ENCODE measurements at places on chromosomes 1 and 21.

DNA sequence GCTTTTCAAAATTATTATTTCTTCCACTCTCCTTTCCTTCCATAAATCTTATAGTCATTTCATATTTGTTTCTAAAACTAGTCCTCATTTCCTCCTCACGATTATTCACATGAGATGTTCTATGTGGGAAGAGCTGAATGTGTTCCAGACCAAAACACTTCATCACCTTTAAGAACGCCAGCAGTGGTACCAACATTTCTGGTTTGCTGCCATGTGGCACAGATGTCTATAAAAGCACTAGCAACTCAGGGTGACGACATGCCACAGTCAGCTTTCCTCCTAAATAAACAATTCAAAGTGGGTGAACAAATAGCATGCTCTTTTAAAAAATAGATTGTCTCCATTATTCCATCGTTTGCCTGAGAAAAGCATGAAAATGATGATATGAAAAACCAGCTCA lies 1217.8 kb upstream of the ADGRL2 start:
- DNase-seq: no peak

GRCh38 chr1:161763522-161764098 lies 2.5 kb upstream of the ATF6 start:
- no peak for DNase-seq

GRCh38 chr21:31455506-31455905 lies 111.4 kb upstream of the TIAM1 start:
- DNase-seq: peak; percentile 76

DNA sequence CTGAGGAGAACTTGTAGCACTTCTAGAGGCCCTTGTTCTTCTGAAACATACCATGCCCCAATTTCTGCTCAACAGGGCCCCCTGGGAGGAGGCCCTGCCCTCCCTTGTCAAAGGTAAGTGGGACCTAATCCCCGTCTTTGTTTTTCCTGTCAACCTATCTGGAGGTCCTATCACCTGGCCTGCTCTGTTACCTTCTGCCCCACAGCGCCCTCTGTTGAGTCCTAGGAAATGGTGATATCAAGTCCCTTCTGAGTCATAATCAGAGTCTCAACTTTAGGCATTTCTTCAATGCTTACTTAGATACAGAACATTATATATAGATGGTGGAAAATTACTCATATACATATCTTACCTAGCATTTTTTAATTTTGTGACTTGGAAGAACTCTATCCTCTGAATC lies 28.2 kb upstream of the FCRL4 start:
- DNase-seq: no peak

GRCh38 chr1:232518349-232518748 lies 111.6 kb downstream of the SIPA1L2 start:
- DNase-seq: no peak

DNA sequence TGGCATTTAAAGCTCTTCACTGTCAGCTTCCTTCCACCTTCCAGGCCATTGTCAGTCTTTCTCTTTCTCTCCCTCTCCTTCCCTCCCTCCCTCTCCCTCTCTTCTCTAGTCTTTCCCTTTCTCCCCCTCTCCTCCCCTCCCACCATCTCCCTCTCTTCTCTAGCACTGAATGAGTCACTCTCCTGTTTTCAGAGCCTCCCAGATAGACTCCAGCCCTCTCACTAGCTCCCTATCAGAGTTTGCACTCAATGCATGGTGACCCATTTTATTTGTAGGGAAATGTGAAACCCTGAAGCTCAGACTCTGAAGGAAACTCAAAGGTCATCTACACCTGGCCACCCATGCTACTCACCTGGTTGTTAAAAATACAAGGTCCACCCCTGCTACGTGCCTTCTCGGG lies 4.4 kb upstream of the MATN1 start:
- no peak for DNase-seq

DNA sequence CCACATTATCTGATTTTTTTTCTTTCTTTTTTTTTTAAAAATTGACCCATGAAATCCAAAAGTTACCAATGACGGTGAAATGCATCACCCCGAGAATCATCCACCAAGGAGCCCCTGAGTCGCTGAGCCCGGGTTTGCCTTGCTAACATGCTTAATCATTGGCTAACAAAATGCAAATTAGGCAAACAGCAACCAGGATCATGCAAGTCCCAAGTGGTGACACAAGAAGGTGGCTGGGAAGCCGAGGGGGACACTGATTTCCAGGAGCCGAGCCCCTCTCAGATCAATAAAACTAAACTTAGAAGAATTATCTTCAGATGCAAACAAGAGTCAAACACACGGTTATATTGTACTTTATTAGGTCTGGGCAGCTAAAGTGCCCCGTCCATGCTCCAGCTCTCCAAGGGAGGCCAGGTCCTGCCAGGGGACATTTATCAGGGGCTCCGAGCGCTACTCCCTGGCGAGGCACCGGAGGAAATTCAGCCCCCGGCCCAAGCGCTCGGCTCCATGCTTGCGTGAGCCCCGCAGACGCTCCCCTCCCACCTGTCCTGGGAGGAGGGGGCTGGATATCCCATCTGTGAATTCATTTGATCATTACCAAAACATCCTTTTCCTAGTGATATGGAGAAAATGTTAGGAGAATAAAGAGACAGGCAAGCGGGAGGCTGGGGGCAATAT lies 154.1 kb downstream of the NPHP4 start:
- DNase-seq: no peak

GRCh38 chr21:36125512-36126207 lies 9.2 kb upstream of the CBR3 start:
- peak; percentile 67 for DNase-seq

DNA sequence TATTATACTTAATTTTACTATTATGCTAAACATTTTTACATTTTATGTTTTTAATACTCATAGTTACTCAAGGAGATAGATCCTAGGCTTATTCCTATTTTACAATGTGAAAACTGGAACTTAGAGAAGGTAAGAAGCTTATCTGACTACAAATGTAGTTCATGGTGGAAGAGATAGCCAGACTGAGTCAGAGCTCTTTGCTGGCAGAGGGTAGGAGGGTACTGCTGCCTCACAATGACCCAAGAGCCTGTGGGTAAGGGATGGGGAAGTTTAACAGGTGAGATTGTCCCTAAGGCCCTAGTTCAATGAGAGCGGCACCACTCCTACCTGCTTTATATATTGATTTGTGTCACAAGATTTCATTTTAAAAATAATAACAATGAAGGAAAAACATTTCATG lies 34.1 kb upstream of the NEK7 start:
- DNase-seq: no peak

- no peak for DNase-seq
Measured at GRCh38 chr21:28590676-28591075, 402.0 kb downstream of the LTN1 start.

DNA sequence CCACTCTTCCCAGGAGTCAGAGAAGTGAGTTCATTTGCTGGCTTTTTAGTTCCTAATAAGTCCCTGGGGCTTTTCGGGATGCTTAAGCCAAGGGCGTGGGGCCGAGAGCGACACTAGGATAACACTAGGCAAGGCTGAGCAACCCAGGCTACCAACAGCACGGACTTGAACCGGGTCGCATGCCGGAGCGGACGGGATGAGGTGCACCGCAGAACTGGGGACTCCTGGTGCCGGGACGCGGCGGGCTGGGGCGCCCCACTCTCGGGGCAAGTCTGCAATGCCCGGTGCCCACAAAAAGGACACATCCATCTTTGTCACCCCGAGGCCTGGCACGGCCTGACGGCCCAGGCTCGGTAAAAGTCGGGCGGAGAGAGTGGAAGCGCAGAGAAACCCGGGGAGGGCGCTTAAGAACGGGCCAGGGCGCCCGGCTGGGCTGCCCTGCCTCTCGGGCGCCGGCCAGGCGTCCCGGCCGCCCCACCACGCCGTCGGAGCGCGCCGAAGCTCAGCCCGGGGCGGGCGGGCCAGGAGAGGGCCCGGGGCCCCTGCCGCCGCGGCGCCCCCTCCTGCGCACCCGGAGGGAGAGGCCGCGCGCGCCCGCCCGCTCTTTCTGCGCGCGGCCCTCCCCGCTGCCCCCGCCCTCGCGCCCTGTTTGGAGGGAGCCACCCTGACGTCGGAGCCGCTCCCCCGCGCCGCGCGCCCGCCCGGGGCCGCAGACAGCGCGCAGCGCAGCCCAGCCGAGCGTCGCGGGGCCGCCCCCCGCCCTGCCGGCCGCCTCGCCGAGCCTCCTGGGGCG lies at the start of gene NBL1:
Gene NBL1 (plus strand): TSS at position 710 of the 793 bp plus-strand sequence. CDS start 10,720 bp downstream, outside the sequence.
- DNase-seq: peak; percentile 76

DNA sequence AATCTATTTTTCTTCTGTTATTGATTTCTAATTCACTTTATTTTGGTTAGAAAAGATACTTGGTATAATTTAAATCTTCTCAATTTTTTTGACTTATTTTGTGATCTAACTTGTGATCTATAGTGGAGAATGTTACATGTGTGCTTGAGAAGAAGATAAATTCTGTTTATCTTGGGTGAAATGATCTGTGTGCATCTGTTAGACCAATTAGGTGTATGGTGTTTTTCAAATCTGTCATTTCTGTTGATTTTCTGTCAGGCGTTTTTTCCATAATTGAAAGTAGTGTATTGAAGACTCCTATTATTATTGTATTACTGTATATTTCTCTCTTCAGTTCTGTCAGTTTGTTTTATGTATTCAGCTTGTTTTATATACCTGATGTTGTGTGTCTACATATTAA lies 1668.3 kb downstream of the PLA2G4A start:
- DNase-seq: no peak

DNA sequence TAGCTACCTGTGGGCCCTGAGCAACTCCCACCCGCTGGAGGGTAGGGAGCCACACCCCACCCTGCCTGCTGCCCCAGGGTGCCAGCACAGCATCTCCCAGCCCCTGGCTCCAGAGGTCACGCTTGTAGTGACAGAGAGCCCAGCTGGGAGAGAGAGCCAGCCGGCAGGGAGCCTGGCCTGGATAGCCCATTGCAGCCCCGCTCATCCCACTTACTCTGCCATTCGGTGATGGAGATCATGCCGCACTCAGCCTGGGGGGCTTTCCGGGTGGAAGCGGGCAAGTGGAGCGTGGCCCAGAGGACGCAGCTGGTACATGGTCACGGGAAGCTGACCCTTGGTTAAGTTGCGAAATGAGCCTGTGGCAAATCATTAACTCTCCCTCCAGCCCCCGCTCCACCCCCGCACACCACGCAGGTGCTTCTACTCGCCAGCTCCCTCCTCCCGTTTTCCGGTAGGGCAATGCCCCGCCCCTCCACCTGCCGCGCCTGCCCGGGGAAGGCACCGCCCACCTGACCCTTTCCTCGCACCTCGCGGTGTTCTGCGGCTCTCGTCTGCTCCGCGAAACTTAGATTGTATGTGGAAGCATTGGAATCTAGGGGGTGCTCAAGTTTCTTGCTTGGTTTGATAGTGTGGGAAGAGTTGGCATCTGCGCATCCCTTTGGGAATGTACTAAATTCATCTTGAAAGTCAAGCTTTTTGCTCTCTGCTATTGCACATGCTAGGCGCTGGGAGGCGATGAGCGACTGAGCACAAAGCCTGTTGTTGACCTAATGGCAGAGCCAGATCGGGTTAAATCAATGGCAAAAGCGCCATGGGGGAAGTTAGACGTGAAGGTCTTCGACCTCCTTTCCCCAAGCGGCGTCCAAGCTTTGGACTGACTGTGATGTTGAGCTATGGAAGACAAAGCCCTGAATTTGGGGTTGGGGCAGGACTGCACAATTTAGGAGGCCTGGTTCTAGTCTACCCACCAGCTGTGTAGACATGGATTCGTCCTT lies at the start of gene GOLT1A:
Gene GOLT1A (minus strand): TSS at position 321 of the 995 bp plus-strand sequence. CDS start 82 bp downstream, at position 239.
- DNase-seq: peak; percentile 62

DNA sequence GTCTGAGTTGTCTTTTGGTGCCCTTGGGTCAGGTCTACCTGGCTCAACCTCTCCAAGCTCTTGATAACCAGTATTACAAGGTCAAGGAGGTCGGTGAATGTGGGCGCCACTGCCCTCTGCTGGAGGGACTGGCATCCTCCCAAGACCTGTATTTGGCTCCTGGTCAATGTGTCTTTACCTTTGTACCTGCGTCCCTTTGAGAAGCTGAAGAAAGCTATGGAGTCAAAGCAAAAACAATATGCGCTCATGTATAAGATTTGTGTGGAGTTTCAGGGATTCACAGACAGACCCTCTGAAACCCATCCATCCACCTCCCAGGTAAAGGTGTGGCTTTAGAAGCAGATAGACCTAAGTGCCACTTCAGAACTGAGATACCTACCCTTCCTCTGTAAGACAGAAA lies 61.8 kb upstream of the NBL1 start:
- no peak for DNase-seq
